ENCODE measurements at places on chromosomes 2 and 18.

GRCh38 chr2:216560838-216561270 lies 62.2 kb downstream of the RPL37A start:
- no peak for DNase-seq

DNA sequence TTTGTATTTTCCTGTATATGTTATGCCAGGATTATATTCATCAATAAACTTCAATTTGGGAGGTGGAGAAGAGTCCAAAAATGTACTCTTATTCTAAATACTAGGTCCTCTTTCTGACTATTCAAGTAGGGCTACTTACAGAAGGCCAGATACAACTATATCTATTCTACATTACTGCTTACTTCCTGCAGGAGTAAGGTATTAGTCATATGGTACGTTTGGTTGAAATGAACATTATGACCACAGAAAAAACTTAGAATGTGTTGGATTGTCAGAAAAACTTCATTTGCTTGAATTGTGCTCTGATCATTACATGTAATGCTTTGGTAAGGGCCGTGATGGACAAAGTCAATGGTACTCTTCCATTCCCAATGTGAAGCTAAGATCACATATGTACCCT lies 35.0 kb downstream of the STAT4 start:
- no peak for DNase-seq

DNA sequence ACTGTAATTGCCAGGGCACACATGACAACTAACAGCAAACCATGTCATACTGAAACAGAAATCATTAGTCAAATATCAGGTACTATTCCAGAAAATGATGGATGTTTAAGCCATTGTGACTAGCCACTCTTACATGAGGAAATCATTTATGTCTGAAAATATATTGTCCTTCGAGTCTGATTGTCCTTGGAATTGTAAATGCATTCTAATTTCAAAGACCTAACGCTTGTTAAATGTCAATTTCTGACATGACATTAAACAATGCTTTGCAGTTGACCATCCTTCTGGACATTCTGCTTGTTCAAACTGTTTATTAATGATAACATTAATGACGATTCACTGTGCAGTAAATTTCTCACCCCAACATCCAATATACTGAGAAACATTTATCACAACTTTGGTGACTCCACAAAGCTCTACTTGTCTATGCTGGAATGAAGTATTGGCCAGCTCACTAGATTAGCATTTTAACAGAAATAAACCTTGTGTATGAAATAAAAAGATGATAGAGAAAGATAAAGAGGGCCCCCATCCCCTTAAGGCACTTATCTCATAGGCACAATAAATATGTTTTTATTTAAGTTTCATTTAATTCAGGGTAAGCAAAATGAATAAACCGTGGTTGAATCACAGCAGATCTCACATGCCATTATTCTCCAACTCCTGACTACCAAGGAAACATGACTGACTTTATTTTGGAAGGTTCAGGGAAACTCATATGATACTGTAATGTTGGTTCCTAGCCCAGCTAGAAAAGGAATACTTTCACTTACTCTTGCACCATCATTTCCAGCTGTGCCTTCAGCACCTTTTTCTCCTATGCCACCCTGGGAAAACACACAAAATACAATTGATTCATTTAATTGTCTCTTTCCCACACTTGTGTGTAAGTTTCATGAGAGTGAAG lies 82.3 kb downstream of the COL3A1 start:
- no peak for DNase-seq

DNA sequence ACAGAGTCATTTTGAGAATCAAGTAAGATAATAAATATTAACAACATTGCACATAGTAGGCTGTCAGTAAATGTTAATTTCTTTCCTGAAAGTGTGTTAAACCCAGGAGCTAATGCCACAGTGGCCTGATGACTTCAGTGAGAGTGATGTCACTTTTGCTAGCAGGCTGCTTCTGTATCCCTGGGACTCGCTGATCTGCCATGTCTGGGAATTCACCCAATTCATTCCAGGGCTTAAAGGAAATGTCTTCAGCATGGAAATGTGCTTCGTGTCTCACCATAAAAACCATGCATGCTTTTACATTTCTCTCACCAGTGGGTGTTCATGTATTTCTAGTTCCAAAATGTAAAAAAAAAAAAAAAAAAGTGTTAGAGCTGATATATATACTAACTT lies 56.8 kb upstream of the MAPRE3 start:
- DNase-seq = no peak

DNA sequence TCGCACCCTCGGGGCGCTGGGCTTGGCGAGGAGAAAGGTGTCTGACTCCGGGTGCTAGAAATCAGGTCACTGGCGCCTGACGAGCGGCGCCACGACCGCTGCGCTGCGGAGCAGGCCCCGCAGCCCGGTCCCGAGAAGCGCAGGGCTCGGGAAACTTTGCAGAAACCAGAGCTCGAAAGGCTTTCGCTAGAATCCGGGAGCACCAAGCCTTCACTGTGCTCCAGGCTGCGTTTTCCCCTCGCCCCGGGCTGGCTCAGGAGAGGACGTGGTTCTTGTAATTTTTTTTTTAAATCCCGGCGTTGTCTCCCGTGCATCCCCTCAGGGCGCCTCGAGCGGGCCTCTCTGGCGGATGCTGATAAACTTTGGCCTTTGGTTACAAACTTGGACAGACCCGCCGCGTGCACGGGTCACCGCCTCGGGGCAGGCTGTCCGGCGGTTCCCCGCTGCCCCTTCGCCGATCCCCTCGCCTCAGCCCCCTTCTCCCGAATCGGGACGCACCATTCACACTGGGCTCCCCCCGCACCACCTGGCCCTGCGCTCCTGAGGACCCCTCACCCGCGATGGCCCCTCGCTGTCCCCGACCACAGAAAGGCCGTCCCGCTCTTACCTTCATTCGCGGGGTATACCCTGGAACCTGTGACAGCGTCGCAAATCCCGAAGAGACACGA lies 419 bp downstream of the EPHA4 start:
- DNase-seq = no peak

GRCh38 chr2:1538663-1539062 lies 125.4 kb downstream of the TPO start:
- DNase-seq = peak; percentile 71

DNA sequence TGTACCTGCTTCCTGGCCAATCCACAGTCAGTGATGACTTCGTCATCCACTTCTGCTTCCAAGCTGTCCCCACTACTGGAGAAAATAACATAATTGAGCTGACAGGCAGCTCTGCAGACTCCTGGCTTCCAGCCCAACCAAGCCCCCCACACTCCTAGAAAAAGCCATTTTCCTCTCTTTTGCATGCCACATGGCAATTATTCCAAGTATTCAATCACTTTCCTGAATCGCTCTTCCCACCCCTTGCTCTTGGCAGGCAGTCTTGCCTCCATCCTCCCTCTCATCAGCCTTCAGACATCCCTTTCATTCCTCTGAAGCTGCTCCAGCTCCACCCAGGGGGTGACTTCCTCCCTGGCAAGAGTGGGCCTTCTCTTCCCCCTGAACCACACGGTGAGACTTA lies 14.3 kb upstream of the ST8SIA5 start:
- DNase-seq = no peak

- DNase-seq = no peak
These were observed 89.8 kb upstream of the GRB14 start for GRCh38 chr2:164710837-164711765.

- DNase-seq = no peak
These were observed 127.2 kb downstream of the LRRTM4 start for GRCh38 chr2:77395011-77395410.

GRCh38 chr2:43040084-43040854 lies 186.1 kb downstream of the ZFP36L2 start:
- DNase-seq = no peak

- no peak for DNase-seq
These were observed 248.7 kb downstream of the TFCP2L1 start for GRCh38 chr2:121036226-121036692.

DNA sequence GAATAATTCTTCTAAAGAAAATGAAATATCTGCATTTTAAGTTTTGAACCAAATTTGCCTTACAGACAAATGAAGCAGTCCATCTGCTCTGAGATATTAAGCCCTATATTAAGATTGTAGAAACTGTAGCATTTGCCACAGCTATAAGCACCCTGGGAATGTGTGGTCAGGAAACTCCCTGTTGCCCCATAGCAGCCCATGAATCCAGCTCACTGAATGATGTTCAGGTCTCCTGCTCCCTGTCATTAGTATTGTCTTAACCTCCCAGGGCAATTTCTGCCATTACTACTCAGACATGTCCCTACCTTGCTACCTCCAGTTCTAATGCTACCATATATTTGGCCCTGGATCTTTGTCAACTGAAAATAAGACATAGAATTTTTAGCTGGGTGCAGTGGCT lies 41.1 kb downstream of the CDK15 start:
- no peak for DNase-seq

GRCh38 chr2:202512176-202512575 lies 122.6 kb upstream of the FAM117B start:
- no peak for DNase-seq

DNA sequence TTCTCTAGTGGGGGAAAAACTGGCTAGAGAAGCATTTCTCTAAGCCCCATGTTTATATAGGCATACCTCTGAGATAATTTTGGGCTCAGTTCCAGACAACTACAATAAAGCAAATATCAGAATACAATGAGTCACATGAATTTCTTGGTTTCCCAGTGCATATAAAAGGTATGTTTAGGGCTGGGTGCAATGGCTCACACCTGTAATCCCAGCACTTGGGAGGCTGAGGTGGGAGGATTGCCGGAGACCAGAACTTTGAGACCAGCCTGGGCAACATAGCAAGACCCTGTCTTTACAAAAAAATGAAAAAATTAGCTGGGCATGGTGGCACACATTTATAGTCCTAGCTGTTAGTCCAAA lies 22.2 kb downstream of the TSN start:
- no peak for DNase-seq

GRCh38 chr18:74972354-74972753 lies 236.6 kb downstream of the PTGR3 start:
- no peak for DNase-seq

DNA sequence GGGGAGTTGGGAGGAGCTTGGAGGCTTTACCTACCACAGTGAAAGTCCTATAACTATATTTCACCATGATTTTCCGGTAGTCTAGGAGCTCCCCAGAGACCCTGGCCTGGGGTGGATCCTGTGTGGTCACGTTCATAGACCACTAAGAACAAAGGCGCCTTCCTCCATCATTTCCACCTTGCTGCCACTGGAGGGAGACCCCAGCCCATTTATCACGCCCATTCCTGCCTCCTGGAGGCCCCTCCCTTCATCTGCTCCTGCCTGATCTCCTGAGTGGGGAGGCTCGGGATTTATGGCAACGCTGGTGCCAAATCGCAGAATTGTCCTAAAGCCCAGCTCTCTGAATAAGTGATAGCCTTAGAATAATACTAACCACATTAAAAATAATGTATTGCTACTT lies 507.6 kb upstream of the SPHKAP start:
- no peak for DNase-seq

DNA sequence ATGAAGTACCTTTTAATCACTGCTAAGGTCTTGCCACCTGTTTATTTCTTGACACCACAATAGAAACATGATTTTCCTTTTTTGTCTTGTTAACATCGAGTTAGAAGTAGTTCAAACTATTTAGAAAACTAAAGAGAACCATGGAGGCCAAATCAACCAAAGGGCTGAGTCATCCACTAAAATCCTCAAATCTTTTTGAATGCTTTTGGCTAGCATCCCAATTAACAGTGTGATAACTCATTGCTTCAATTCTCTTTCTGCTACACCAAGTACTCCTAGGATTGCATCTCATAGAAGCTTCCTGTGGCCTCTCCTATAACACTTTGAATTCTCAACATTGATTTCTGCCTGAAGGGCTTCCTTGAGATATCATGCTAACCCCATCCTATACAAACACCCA lies 159.9 kb upstream of the MMADHC start:
- DNase-seq = no peak

- no peak for DNase-seq
These were observed 107.2 kb downstream of the SCG2 start for GRCh38 chr2:223494942-223495341.

- no peak for DNase-seq
These were observed 438.5 kb upstream of the TCF4 start for GRCh38 chr18:56026509-56026908.

DNA sequence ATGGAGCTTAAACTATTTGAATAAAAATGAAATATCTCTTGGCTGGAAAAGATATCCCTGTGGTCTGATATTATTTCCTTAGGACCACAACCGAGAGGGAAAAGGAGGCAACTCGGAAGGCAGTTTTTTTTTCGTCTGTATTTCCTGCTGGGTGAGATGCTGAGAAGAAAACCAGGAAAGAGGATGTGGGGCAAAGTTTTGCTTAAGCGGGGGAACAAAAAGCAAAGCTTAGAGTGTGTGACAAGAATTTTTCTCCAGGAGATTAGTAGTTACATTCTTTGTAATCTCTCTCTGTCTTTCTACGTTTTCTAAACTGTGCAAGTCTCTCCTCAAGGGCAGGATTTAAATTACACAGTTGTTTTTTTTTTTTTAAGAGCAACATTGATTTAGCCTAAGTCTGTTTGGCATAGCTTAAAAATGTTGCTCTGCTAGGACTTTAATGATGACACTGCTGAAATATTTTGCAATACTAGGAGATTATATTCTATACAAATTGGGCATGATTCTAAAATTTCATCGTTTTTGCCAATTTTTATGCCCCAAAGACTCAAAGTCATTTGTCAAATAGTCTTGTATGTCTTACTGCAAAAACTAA lies 258.5 kb downstream of the KCNS3 start:
- DNase-seq = no peak

DNA sequence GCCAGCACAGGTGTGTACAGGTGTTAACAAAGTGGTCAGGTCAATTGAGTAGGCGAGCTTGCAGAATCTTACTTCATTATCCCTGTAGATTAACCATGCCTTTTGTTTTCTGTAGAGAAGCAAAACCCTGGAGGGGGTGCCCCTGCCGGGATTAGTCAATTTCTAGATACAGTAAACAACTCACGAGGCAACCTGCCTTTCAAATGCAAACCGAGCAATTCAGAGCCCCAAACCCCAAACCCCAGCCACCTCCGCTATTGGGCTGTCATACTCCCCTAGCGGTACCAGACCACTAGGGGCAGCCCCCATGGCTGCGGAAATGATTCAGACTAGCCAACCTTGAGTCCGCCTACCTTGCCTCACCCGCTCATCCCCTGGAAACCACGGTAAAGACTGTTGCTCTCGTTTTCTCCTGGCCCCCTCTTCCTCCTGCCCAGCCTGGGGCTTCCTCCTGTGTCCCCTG lies 61.4 kb upstream of the KIF5C start:
- no peak for DNase-seq

GRCh38 chr18:9568186-9568585 lies 46.2 kb downstream of the PPP4R1 start:
- no peak for DNase-seq

DNA sequence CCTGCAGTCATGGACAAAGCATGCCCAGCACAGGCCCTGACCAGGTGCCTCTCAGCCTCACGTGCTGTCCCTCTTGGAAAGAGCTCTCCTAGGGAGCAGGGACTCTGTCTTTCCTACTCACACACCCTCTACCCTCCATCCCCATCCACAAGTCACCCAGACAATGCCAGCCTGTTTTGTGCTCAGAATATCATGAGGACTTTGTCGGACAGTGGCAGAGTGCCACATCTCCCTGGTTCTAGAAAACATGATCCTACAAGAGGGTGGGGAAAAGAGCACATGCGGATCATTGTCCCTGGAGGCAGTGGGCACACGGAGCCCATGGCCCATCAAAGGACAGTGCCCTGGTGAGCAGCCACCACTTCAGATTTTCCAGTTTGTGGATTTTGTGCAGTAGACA lies 3.7 kb upstream of the MAL start:
- DNase-seq = no peak
